ENCODE measurements at places on chromosomes 16 and 17.

DNA sequence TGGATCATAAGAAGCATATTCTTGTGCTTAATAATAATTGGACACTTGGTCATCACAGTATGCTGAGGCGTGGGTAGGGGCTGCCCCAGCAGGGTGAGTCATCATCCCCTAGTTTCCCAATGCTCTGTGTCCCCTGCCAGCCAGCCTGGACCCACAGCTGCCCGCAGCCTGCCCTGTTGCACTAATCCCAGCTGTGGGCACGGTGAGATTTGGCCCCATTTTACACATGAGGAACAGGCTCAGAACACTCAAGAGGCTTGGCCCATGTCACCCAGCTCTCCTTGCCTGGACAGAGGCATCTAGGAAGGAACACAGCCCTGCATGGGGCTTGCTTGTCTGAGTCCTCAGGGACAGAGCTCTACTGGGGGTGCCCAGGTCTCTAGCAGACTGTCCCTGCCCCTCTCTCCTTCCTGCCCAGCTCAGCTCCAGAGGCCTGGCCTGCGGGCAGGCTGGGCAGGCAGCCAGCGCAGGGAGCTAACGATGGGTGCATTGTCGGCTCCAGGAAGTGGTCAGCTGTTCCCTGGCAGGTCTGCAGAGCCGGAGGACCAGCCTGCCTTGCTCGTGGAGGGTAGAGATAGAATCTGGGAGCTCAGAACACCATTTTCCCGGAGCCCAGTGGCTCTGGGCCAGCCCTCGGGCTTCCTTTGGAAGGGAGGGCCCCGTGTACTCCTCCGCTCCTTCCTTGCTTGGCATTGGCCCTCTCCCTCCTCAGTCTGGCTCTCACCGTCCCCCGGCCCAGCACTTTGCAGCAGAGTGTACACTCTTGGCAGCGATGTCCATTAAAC is 189.4 kb downstream of the RAB11FIP4 start:
- no peak for DNase-seq

- no peak for DNase-seq
Observed at GRCh38 chr16:88634141-88634993, 4.0 kb upstream of the IL17C start.

DNA sequence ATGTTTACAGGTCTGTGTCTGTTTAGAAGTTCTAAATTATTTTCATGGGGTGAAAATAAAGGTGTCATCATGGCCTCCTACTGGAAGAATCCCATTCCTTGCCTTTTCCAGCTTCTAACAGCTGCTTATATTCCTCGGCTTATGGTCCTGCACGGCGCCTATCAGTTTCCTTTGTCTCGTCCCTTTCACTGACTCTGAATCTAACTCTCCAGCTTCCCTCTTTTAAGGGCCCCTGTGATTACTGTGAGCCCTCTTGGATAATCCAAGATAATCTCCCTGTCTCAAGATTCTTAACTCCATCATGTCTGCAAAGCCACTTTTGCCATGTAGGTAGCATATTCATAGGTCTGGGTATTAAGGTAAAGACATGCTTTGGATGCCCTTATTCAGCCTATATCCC is 441.0 kb upstream of the ERCC4 start:
- DNase-seq: no peak

DNA sequence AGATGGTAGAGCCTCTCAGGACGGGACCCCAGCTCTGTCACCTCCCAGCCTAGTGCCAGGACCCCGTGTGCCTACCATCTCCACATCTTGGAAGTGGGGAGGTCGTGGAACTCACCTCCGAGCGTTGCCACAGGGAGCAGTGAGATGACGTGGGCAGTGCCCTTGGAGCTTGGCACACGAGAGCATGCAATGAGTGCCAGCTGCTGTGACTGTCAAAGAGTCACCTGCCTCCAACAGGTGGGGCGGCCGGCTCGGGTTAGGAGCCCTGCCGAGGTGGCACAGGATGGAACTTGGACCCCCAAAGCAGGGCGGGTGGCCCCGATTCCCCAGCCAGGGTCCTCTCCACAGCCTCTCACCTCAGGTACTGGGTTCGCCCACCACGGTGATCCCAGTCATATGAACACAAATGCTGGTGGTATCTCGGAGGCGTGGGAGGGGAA is 5.5 kb downstream of the VPS4A start:
- no peak for DNase-seq

- no peak for DNase-seq
Observed at GRCh38 chr16:3865241-3865640, 15.3 kb downstream of the CREBBP start.

DNA sequence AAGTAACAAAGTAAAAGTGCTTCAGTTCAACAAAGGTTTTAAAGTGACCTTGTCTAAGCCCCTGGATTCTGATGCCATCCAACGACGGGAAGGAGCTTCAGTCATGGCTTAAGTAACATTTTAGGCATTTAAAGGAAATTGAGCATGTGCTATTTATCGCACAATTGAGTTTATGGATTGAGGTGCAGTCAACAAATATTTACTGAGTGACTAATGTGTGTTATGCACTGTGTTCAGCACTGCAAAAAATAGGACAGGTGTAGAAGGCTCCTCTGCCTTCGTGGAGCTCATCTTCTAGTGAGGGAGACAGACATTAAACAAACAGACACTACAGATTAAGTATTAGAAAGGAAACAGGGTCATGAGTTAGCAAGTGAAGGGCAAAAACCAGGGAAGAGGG is 12.5 kb downstream of the TMIGD1 start:
- DNase-seq: no peak

- no peak for DNase-seq
Observed at GRCh38 chr17:6596941-6597340, 40.6 kb upstream of the PITPNM3 start.

GRCh38 chr16:56916571-56917403 is 15.2 kb upstream of the HERPUD1 start:
- no peak for DNase-seq

DNA sequence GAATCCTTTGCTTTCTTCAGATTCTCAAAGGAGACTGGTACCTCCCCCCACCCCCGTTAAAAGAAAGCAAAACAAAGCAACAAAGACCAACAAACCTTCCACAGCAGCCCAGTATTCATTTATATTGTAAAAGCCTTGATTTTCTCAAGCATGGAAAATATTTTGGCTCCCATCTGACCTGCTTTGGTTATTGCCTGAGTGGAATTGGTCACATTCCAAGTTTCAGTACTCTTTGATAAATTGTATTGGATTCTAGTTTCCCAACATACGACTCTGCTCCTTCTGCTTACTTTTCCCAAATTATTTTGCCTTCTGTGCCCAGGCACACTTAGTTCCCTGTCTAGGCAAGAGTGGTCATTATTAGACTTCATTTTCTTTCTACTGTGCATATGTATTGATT is 1.3 kb downstream of the ABCC11 start:
- DNase-seq: no peak

DNA sequence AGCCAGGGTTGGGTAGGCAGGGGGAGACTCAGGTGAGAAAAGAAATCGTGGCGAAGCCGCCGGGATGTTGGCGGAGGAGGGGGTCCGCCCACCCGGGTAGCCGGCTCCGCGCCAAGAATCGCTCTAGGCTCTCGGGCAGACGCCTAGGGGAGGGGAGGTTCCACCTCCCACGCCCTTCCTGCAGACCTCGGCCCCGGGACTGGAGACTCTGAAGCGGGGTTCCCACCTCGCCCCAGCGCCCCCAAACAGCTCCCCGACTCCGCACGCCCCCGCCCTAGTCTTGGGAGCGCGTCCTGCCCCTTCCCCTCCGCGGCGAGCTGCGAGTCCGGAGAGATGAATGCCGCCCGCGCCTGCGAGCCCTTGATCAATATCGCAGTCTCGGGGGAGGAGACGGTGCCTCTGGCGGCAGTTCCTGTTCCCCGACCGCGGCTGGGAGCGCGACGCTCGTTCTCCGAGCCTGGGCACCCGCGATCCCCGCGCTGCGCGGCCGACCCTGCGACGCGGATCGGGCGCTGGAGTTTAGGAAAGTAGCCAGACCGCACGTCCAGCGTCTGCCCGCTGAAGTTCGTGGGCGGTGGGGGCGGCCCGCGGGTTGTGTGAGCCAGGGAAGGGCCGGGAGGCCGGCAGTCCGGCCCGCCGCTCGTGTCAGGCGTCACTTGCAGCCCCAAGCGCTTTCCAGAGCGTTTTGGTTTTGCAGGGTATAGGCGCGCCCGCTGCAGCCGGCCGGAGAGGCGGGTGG is 790 bp downstream of the CRHR1 start:
- no peak for DNase-seq

DNA sequence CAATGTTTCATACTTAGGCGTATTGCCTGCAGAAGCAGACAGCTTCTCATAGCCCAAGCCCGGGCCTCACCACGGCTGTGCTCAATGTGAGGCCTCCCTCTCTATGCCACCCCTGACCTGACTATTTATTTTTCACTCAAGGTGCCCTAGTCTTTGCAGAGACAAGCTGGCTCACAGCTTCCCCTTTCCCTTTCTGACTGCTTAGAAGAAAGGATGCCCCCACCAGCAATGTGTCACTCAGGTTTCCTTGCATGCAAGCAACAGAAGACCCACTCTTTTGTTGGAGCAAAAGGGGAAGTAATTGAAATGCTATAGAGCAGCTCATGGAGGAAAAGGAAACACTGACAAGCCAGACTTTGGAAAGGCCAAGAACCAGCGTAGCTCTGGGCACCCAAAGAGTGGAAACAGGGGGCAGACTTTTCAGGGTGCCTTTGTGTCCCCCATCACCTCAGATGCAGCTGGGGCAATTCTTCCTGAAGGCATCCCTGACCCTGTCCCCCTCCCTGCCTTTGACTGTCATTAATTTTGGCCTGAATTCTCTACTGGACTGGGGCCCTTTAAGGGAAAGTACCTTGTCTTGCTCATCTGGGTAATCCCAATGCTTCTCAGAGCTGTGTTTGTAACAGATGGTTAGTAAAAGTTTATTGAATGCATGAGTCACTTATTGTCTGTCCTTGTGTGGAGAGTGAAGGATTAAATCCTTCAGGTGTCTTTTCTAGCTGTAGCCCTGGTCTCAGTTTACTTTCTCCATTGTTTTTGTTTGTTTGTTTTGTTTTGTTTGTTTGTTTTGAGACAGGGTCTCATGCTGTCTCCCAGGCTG is 17.8 kb downstream of the RGS9 start:
- DNase-seq: no peak

DNA sequence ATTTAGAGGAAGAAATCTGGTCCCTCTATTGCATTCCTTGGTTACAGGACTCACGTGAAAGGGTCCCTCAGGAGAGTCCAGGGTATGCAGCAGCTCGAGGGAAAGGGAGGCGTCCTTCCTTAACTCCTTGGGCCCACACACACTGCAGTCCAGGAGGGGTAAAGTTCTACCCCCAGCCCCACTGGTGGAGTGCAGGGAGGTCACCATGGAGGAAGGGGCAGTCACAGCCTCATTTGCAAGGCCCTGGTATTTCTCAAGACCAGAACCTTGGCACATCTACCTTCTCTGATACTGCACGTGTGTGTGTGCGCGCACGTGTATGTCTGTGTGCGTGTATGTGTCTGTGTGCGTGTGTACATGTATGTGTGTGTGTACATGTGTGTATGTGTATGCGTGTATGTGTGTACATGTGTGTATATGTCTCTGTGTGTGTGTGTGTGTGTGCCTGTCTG is 11.1 kb downstream of the HIC1 start:
- no peak for DNase-seq

DNA sequence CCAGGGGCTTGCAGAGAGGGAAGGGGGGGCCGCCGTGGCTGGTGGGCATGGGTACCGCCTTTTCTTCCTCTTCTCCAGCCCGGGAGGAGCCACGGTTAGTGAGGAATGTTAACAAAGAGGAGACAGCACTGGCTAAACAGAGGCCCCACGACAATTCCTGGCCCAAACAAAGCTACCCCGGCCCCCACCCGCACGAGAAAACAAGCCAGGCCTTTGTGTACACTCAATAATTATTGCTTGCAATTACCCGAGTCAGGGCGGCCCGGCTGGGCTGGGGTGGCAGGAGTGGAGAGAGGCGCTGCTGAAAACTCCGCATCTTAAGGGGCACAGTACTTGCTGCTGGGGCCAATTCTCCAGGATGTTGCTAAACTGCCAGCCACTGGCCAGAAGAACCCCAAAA is 56.4 kb downstream of the IRX5 start:
- no peak for DNase-seq

GRCh38 chr16:1322407-1322806 is 11.0 kb upstream of the BAIAP3 start:
- DNase-seq: no peak

DNA sequence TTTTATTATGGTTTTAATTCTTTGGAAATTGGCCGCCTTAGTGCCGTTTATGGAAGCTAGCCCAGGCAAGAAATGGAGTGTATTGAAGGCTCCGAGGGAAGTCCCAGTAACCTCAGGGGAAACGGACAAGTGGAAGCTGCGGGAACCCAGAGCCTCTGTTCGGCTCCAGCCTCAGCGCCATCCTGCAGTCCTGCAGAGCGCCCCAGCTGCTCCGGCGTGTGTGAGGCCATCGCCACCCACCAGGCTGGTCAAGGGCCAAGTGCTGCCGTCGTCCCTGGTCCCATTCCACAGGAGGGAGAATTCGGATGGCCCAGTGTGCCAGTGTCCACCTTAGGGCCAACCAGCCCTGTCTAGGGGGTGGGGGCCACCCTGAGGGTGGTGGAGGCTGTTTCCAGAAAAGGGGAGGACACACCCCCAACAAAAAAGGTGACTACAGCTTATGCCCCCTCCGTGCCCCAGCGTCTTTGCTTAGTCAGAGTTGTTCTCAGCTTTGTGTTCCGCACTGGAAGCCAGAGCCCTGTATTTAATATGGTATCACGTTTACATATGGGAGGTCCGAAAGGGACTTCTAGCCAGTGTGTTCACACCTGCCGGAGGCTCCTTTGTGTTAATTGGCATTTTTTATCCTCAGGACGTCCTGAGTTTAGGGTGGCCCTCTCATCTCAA is 13.0 kb downstream of the MGRN1 start:
- DNase-seq: no peak

DNA sequence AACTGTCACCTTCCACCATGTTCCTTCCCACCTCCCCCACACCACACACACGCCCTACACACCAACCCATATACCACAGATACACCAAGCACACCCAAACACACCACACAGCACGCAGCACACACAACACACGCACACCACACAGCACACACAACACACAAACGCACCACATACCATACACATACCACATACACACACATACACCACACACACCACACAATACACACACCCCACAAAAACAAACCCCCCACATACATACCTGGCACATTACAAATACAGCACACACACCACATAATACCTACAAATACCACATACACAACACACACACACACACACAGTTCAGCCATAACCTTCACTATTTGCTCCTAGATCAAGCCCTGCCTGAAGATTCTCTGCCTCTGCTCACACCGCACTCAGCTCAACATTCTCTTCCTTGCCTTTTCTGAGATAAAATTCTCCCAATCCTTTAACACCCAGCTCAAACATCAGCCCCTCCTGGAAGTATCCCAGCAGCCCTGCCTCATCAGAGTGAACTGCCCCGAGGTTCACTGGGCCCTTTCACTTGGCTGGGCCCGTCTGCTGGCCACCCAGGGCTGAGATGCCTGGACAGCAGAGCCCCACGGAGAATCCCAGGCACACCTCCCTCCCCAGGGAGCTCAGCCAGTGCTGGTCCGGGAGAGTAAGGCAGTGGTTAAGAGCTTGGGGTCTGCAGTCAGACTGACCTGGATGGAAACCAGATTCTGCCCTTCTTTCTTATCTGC is 31.9 kb upstream of the CPNE2 start:
- no peak for DNase-seq

GRCh38 chr17:35519439-35519838 is 18.0 kb downstream of the SLFN12L start:
- no peak for DNase-seq
